Upper lobe of left lung (tissue), 6 donors: ENCODE measurements at places on chromosomes 3 and 15. TPM values are rescaled to one million over a fixed set of nuclear protein-coding genes. Genes with fewer than 3 reads are reported as not detected.

- DNase-seq: no peak
Measured at GRCh38 chr3:61681636-61682035, 120.3 kb downstream of the PTPRG start.

- DNase-seq: no peak
Measured at GRCh38 chr3:117454254-117454653, 744.7 kb downstream of the TUSC7 start.

Gene ZBBX
- 9.6 TPM for total RNA-seq

DNA sequence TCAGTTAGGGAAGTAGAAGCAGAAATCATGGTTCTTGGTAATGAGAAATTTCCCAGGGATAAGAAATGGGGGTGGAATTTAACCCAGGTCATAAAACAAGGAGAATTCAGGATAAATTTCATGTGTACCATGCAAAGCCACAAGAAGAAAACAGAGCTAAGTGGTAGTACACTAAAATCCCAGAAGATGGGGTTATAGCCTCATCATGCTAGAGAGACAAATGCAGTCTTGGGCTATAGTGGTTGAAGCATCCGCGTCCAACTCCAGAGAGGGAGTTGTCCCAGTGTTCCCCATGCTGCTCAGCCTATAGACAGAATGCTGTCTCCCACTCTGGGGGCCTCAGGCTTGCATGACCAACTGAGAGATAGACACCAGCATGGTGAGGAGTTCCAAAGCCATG is 36.2 kb upstream of the CLRN1 start:
- no peak for DNase-seq

Gene FETUB
- total RNA-seq: not detected
